Effector memory CD4-positive, alpha-beta T cell (primary cell): ENCODE measurements at places on chromosomes 16 and 17.
A peak's percentile ranks its signal among the peaks of the same experiment; 100 is the strongest.

GRCh38 chr16:5175266-5175665 is 77.7 kb upstream of the EEF2KMT start:
- no peak for DNase-seq

GRCh38 chr16:12833926-12834325 is 30.2 kb upstream of the CPPED1 start:
- no peak for DNase-seq

DNA sequence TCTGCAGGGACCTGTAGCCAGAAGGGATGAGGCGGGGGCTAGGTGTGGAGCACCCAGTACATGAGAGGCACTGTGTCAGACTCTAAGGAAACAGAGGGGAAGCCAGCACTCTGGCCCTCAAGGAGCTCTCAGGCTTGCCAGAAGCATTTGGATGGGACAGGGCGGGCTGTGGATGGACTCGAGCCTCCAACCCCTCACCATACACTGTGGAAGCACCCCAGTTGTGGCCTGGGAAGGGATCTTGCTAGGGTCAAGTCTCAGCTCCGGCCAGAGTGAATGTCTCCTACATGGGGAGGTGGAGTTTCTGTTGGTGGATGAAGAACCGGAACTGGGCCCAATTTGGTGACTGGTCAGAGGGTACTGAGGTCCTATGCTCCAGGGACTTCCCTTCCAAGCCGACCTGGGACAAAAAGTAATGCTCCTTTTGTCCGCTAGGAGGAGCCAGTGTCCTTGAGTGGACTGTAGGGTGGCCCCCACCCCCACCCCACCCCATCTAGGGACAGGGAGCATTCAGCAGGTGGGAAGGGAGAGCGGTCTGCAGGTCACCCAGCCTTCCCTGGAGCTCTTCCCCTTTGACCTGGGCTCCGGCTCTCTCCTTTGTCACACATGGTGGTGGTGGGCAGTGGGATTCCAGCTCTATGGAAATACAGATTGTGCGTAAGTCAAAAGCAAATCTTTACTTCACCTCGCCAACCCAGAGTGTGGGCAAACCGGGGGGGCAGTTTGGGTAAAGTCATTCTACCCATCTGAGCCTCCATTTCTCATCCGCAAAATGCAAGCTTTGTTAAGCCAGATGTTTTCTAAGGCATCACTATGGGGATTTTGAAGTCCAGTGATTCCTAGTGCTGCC is 20.4 kb upstream of the PHB1 start:
- no peak for DNase-seq

- no peak for DNase-seq
These were observed 217.8 kb downstream of the ZFHX3 start for GRCh38 chr16:72829846-72830775.

GRCh38 chr16:57533431-57534336 is 2.7 kb downstream of the CCDC102A start:
- DNase-seq, result peak; percentile 26

- no peak for DNase-seq
These were observed 34.7 kb upstream of the HNF1B start for GRCh38 chr17:37779554-37779953.

- DNase-seq, result no peak
These were observed 14.2 kb upstream of the MARCHF10 start for GRCh38 chr17:62822080-62822904.

- no peak for DNase-seq
These were observed 63.2 kb upstream of the TRAP1 start for GRCh38 chr16:3780570-3780969.

GRCh38 chr16:64425381-64425780 is 696.5 kb downstream of the CDH11 start:
- DNase-seq, result no peak

DNA sequence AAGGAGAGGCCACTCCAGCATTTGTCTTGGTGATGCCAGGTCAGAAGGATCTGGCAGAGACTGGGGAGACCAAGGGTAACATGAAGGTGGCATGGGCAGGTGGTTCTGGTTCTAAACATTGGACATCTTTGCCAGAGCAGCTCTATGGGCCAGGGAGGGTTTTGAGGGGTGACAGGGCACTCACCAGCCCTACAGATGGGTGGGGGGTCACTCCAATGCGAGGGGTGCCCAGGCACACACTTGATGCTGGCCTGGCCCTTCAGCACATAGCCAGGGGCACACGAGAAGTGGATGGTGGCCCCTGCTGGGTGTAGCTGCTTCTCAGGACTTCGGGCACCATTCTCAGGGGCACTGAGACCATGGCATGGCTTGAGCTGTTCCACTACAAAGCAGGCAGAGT is 5.5 kb upstream of the PHF12 start:
- no peak for DNase-seq

DNA sequence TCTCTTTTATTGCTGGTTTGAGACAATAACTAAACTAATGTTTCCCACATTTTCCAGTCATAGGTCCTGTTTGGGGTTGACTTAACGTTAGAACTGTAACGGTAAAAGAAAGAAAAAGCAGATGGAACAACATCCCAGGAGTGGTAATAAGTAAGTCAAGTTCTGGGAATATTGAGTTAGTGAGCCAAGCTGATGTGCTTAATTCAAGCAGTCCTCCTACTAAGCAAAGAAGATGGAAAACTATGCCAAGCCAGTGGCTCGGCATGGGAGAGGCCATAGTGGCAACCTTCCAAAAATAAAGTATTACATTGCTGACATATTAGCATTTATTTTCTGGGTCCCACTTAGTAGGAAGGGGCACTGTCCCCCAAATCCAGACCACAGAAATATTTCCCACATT is 161.7 kb upstream of the CDH5 start:
- no peak for DNase-seq

- DNase-seq, result no peak
These were observed 27.9 kb upstream of the LRRC37A3 start for GRCh38 chr17:64947152-64947551.

- DNase-seq, result no peak
These were observed 164.7 kb upstream of the CACNG5 start for GRCh38 chr17:66670206-66670605.

DNA sequence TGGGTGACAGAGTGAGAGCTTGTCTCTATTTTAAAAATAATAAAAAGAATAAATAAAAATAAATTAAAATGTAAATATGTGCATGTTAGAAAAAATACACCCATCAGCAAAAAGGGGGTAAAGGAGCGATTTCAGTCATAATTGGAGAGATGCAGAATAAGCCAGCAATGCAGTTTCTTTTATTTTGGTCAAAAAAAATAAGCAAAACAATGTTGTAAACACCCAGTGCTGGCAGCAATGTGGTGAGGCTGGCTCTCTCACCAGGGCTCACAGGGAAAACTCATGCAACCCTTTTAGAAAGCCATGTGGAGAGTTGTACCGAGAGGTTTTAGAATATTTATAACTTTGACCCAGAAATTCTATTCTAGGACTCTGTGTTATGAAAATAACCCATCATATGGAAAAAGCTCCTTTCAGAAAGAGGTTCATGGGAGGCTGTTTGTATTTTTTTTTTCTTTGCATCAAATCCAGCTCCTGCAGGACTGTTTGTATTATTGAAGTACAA is 8.5 kb downstream of the STH start:
- DNase-seq, result no peak

- DNase-seq, result no peak
These were observed 346.6 kb upstream of the SALL1 start for GRCh38 chr16:51497541-51498211.

DNA sequence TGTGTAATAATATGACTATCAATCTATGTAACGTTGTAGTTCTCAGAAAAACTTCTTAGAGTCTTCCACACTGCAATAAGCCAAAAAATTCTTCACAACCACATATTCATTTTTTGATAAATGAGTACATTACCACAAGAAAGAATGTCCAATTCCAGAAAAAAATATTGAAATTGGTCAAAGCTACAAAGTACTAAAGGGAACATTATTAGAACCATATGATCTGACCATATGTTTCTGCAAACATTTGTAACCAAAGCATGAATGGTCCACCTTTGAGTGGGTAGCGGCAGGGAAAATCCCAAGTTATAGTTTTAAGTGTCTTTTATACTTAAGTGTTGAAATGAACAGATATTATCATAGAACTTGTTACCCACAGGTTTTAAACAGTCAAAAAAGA is 71.7 kb upstream of the NACA2 start:
- no peak for DNase-seq

DNA sequence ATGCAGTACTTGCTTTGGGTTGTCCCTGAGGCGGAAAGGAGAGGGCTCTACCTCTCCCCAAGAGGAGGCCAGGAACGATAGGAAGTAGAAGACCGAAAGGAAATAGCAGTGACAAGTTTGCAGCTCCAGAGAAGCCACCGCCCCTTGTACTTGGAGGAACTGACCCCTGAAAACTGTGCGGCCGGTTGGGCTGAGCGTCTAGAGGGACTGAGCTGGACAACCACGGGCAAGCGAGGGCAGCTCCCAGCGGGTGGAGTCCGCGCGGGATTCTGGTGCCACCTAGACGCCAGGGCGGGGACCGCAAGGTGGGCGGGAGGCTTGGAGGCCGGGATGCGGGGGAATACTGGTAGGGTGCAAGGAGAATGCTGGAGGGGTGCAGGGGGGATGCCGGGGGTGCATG is 1.3 kb upstream of the SLC6A4 start:
- no peak for DNase-seq

- no peak for DNase-seq
These were observed 89.9 kb downstream of the NDE1 start for GRCh38 chr16:15739950-15740349.

- DNase-seq, result no peak
These were observed 61.2 kb downstream of the MEAK7 start for GRCh38 chr16:84443166-84443802.

- DNase-seq, result no peak
These were observed 8.2 kb upstream of the BAIAP3 start for GRCh38 chr16:1325261-1325660.

- no peak for DNase-seq
These were observed 88.7 kb upstream of the CCL2 start for GRCh38 chr17:34166352-34166751.

DNA sequence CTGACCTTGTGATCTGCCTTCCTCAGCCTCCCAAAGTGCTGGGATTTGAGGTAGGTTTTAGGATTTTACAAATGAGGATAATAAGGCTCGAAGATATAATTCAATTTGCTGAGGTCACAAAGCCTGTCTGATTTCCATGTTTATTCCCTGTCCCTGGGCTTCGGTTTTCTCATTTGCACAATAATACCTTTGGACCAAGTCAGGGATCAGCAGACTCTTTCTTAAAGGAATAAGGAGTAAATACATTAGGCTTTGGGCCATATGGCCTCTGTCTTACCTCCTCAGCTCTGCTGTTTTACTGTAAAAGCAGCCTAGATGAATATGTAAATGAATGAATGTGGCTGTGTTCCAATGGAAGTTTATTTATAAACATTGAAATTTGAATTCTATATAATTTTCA is 442.8 kb downstream of the HS3ST4 start:
- no peak for DNase-seq

- no peak for DNase-seq
These were observed 204.2 kb downstream of the NTN1 start for GRCh38 chr17:9225305-9226101.

GRCh38 chr17:6195123-6195522 is 124.9 kb downstream of the WSCD1 start:
- no peak for DNase-seq

GRCh38 chr17:73307130-73307529 is 4.7 kb downstream of the CDC42EP4 start:
- no peak for DNase-seq

- no peak for DNase-seq
These were observed 9.6 kb downstream of the NME3 start for GRCh38 chr16:1761751-1762150.

DNA sequence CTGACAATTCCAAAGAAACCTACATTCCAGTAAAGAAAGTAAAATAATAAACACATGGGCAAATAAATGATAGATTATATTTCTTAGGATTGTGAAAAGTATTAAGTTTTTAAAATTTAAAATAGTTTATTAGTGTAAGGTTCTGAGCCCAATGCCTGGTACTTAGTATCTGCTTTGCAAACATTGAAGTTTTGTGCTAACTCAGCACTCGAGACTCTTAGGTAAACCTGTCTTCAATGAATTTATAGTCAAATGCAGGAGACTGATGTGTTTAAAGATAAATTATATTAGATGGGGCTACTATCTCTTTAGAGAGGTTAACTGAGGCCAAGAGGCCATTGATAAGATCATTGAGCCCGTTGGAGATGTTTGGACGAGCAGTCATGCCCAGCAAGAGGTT is 138.3 kb upstream of the SALL1 start:
- no peak for DNase-seq

GRCh38 chr17:81331527-81332043 is 36.5 kb upstream of the SLC38A10 start:
- DNase-seq, result no peak

DNA sequence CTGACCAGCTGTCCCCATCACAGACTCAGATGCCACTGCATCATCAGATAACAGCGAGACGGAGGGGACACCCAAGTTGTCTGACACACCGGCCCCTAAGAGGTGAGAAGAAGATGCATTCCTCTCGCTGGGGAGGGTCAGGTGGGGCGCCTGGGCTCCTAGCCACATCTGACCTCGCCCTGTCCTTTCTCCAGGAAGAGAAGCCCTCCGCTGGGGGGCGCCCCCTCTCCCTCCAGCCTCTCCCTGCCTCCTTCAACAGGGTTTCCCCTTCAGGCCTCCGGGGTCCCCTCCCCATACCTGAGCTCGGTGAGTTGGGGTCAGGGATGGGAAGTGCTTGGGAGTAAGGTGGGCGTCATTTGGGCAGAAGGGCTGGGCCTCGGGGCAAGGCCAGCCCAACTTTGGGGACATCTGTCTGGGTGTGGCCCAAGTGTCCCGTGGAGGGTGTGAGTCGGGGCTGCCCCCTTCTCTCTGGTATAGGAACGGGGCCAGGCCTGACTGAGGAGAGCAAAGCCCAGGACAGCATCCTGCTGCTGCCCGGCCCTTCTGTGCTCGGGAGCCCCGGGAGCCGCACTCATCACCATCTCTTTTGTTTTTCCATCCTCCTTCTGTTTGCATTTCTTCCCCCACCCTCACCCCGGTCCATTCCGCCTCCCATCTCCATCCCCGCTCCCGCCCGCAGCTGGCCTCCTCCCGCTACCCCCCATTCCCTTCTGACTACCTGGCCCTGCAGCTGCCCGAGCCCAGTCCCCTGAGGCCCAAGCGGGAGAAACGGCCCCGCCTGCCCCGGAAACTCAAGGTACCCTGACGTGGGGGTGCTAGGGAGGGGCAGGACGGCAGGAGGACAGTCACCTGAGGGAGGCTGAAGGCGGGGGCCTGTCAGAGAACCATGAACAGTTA is 4.9 kb downstream of the INO80E start:
- DNase-seq, result no peak
